Mesothelial cell of epicardium (in vitro differentiated cells): ENCODE measurements at places on chromosomes 3 and 15. TPM values are rescaled to one million over a fixed set of nuclear protein-coding genes. Genes with fewer than 3 reads are reported as not detected.

DNA sequence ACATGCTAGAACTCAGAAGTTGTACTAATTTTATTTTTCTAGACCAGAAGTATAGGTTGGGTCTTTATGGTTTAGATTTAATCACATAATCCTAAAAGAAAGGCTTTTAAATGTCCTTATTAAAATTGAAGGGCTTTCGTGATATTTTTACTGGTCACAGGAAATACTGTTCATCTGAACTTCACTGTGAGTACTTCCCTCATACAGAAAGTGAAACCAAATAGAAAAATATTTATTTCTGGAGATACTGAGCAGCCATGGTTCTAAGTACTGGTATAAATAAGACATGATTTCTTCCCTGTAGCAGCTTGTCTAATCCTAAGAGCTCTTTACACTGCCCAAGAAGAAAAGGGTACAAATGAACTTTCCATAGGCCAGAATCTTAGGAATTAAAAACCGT is 2.0 kb downstream of the SNRK start:
- DNase-seq: no peak

GRCh38 chr3:196837819-196838420 is 29.8 kb upstream of the SENP5 start:
- no peak for DNase-seq

DNA sequence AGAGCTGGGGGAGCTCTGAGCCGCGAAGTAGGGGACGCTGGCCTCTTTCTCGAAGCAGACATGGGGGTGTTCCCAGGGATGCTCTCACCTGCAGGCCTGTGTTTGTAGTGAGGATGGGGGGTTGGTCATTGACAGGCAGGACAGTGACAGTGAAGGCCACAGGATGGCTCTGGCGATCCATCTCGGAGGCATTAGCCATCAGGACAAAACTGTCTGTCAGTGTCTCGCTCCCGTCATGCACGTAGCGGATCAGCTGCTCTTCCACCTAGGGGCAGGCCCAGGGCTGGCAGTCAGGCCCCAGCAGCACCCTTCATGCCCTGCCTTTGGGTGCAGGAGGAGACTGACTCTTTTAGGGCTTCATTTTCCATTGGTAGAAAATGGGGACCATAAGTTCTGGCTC is 28.0 kb downstream of the CSPG4 start:
- no peak for DNase-seq

DNA sequence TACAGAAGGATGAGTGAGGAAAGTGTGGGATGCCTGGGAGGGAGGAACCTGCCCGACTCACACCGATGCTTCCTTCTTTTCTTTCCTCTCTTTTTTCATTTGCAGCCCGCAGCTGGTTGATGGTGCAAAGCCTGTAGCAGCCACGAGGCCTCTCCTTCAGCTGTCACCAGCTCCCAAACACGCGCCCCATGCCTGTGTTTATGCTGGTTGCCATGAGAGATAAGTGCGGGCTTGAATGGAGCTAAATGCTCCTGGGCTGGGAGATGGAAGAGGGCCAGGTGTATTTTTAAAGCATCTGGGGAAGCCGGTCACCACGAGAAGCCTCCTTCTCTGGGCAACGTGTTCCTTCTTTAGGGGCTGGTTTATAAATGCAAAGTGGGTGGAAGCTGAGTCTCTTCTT is 9.3 kb downstream of the COLQ start:
- DNase-seq: no peak

DNA sequence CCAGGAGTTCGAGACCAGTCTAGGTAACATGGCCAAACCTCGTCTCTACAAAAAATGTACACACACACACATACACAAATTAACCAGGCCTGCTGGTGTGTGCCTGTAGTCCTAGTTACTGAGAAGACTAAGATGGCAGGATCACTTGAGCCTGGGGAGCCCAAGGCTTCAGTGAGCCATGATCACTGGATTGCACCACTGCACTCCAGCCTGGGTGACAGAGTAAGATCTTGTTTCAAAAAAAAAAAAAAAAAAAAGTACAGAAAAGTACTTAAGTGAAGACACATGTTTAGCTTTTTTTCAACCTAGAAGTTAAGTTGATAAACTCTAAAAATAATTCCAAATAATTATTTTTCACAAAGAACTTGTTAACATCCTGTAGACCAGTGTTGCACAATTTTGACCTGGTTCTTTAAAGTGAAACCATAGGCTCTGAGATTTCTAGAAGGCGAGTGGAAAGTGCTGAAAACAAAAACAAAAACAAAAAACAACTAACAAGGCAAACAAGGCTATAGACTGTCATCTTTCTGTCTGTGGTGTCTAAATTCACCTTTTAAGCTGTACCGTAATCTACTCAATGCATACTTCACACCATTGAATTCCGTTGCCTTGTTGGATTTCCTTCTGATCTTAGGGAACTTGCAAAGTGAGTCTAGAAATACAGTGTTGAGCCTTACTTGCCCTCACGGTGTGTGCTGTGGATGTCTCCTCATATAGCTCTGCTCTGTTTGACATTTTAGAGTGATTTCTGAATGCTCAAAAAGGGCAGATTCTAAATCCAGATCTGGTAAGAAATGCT is 63.5 kb downstream of the CHST2 start:
- no peak for DNase-seq

- no peak for DNase-seq
Measured at GRCh38 chr3:186090901-186091300, 18.0 kb downstream of the ETV5 start.

DNA sequence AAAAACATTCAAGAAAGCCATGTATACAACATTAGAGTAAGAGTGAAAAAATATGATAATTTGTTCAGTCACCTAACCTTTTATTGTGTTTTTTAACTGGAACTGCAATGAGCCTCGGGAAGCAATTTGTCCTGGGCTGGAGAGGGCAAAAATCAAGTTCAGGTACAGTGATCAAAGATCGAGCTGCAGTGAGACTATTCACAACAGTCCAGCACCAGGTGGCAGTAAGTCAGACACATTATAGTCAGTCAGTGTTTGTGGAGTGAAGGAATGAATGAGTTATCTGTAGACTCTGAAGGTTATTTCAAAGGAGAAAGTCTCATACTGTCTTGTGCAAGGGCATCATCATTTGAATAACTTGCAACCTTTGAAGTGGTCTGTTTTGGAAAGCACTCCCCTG is 116.6 kb downstream of the CHDH start:
- DNase-seq: no peak

GRCh38 chr3:17946619-17947018 is 204.2 kb upstream of the TBC1D5 start:
- DNase-seq: no peak

DNA sequence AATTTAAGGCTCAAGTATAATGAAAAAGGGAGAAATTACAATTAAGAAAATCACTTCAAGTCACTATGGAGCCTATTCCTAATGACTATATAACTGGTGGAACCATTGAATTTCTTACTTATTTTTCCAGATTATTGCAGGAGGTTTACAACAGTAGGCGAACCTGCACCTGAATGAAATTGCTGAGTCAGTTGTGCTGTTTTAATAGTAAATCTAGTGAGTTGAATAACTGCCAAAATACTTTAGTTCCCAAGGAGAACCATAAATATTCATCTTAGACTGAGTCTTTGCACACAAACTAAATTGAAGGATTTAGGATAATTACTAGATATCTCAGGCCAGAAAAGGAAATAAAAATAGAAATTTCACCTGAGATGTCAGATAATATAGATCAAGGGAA is 1052.8 kb downstream of the NAALADL2 start:
- no peak for DNase-seq

- no peak for DNase-seq
Measured at GRCh38 chr15:91711384-91712033, 142.0 kb upstream of the SLCO3A1 start.

DNA sequence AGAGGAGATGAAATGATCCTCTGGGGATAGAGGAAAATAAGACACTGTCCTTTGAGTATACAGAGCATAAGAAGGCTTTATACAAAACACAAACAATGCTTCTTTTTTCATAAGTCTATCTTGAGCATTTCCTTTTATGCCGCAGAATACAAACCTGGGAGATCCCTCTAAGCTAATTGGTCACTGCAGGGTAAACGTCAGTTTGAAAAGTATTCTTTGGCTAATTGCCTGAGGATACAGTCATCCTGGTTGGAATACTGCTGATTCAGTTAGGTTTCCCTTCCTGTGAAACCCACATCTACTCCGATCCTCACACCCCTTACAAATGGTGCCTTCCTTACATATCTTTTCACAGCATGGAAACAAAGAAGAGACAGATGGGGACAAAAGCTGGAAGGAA is 10.6 kb downstream of the WNT5A start:
- DNase-seq: no peak

DNA sequence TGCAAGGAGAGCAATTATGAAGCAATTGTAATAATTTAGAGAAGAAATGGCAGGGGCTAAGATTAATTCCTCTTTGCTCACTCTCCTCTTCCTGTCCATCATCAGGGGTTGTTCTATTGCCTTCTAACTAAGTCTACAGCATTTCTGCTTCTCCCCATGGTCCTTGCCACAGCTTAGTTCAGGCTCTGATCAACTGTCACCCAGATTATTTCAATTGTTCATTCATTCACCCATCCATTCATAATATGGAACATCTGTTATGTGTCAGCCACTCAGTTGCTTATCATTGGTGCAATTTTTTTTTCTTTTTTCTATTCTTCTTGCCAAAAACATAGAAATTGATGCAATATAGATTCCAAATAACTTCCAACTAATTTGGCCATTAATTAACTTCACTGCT is 93.2 kb downstream of the CD47 start:
- DNase-seq: no peak

GRCh38 chr3:33001889-33002288 is 50.4 kb downstream of the CCR4 start:
- no peak for DNase-seq

GRCh38 chr3:172084871-172085556 is 45.6 kb downstream of the FNDC3B start:
- DNase-seq: no peak

- DNase-seq: no peak
Measured at GRCh38 chr3:190094160-190094718, 26.5 kb downstream of the P3H2 start.

GRCh38 chr15:63041974-63042876 is at the start of gene TPM1:
TPM1 (plus strand) TSS chr15:63042747; CDS start chr15:63042830, 83 bp downstream.
- DNase-seq: peak; percentile 85

DNA sequence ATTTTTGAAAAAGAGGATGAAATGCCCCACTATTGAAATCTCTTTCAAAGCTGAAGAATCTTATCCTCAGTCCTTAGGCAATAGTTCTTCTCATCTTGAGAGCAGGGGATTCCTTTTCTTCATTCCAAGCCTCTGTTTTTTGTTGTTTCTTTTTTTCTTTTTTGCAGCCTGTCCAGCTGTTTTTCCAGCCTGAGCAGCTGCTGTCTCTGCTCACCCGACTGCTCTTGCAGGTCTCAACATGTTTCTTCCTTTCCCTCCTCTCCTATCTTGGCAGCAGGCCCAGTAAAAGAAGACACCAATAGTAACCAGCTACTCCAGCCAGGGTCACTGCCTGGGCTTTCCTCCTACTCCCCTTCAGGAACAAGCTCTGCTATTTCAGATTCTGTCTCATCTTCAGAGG is 23.8 kb downstream of the MEX3B start:
- no peak for DNase-seq

GRCh38 chr15:89244574-89244903 is 760 bp downstream of the FANCI start:
- no peak for DNase-seq

DNA sequence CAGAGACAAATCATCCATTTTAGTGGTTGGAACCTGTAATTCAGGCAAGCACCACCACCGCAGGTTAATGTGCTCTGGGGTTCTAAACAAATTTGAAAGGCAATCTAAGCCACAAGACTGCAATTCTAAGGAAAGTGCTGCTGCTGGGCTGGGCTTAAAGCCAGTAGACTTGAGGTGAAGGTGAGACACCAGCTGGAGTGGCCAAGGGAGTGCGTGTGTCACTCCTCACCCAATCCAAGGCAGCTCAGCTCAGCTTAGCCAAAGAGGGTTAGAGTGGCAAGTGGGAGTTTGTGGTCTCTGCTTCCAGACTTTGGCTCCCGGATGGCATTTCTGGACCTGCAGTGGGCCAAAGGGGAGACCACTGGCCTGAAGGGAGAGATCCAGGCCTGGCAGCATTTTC is 1655.6 kb downstream of the SI start:
- DNase-seq: no peak

- no peak for DNase-seq
Measured at GRCh38 chr3:123371426-123371825, 77.5 kb downstream of the ADCY5 start.

- DNase-seq: no peak
Measured at GRCh38 chr15:68717951-68718350, 102.7 kb downstream of the ANP32A start.

DNA sequence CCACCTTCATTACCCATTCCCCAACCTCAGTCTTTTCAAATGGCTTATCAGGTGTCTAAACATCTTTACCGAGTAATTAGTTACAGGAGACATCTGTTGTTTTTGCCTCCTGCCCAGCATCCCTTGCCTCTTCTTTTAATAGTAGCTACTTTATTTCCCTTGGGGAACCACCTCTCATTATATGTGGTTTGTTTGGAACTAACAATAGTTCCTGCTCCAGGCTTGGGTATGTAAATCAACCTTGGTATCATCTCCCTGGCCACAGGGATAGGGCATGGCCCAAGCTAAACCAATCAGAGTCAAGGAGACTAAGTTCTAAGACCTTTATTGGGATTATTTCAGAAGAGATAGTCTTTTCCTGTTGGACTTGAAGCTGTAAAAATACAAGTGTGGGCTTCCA is 76.6 kb downstream of the ETV5 start:
- no peak for DNase-seq

- DNase-seq: no peak
Measured at GRCh38 chr3:9290566-9290965, 41.1 kb upstream of the SRGAP3 start.

GRCh38 chr3:79148786-79149185 is 619.0 kb downstream of the ROBO1 start:
- no peak for DNase-seq

- no peak for DNase-seq
Measured at GRCh38 chr3:53074366-53074696, 28.5 kb upstream of the SFMBT1 start.

Gene LRRC34
- total RNA-seq: 4.3 to 5.3 TPM (median 5.1 TPM) in 3 replicates

Gene OR5K2
- total RNA-seq: not detected in 3 replicates

Gene NCBP2
- total RNA-seq: 77.9 to 83.0 TPM (median 82.8 TPM) in 3 replicates

Gene GOLGA6L4
- total RNA-seq: 10.9 to 13.7 TPM (median 12.2 TPM) in 3 replicates

Gene IL5RA
- total RNA-seq: not detected in 3 replicates

Gene KCNAB1
- 3.5 to 5.6 TPM (median 3.7 TPM) in 3 replicates for total RNA-seq

Gene SLC22A14
- 0.20 to 0.22 TPM in 2 of 3 replicates, not detected in the other for total RNA-seq

Gene SAMD7
- not detected in 3 replicates for total RNA-seq

Gene C3orf70
- 2.8 to 3.2 TPM (median 3.0 TPM) in 3 replicates for total RNA-seq
